ENCODE measurements at places on chromosomes 5 and 9.

DNA sequence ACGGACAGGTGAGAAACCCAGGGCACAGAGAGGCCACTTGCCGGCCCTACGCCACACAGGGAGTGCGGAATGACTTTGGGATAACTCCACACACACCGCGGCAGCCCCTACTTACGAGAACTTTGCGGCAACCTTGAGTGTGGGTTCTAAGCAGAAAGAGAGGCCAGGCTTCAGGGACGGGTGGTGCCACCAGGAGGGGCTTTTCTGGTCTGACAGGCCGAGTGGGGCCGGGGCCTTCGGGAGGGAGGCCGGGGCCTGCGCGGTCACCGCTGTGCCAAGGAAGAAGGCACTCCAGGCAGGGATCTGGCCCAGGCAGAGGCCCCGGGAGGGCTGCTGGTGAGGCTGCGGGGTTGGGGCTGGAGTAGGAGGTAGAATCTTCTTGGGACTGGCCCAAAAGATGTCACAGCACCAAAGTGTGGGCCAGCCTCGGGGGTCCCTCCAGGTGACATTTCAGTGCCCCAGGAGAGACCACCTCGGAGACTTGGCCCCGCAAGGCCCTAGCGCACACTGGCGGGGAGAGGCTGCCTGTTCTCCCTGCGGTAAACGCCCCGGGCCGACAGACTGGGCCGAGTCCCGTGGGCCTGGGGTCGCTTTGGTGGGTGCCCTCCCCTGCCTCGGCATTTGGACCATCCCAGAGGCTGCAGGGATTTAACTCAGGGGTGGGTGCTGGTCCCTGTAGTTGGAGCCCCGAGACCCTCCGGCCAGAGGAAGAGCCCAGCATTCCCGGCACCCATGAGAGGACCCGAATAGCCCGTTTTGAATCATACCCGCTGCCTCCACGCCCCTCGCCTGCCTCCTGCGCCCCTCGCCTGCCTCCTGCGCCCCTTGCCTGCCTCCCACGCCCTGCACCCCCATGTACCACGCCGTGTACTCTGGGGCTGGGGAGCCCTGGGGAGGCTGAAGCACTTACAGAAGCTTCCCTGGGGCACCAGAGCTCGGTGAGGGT is 9.0 kb upstream of the RNU6ATAC start:
- no peak for DNase-seq

DNA sequence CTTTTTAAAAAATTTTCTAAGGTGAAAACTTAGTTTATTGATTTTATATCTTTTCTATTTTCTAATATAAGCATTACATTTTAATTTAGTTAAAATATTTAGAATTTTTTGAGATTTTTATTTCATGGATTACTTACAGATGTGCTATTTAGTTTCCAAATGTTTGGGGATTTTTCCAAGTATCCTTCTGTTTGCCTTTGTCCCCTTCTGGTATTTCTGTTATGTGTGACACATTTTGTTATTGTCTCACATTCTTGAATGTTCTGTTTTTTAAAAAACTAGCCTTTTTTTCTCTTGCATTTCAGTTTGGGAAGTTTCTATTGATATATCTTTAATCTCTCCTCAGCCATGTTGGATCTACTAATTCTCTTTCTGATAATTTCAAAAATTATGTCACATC is 234.9 kb downstream of the FAM170A start:
- DNase-seq = no peak

DNA sequence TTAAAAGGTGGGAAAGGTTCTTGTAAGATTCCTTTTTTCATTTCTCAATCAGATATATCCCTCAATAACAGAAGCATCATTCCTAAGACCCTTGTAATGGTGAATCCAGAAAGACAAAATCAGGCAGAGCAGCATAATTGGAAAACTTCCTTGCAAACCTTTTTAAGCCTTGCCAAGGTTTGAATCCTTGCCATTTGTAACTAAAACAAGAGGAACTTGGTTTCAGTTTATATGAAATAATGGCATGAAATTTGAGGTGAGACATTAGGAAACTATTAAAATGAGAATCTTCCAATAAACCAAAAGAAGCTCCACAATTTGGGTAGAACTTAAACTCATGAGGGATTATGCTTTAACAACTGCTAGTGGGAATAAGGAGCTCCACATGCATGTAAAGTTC is 384.7 kb upstream of the SMC2 start:
- no peak for DNase-seq

DNA sequence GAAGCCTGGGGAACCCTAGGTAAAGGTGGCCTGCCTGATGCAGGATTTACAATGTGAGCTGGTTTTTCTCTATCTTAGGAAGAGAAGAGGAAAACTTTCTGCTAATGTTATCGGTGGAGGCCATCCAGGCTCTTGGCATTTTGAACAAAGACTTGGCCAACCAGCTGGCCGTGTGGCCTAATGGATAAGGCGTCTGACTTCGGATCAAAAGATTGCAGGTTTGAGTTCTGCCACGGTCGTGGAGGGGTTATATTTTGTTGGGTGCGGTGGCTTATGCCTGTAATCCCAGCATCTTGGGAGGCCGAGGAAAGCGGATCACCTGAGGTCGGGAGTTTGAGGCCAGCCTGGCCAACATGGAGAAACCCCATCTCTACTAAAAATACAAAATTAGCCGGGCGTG is 9.6 kb downstream of the C9orf152 start:
- no peak for DNase-seq

- DNase-seq = no peak
Observed at GRCh38 chr5:180201051-180201987, 7.7 kb downstream of the RASGEF1C start.

- no peak for DNase-seq
Observed at GRCh38 chr9:29714860-29715259, 2141.6 kb upstream of the C9orf72 start.

All from SW 1271 (cell line).